ENCODE measurements at places on chromosomes 1 and 21. TPM values are rescaled to one million over a fixed set of nuclear protein-coding genes. Genes with fewer than 3 reads are reported as not detected.
A peak's percentile ranks its signal among the peaks of the same experiment; 100 is the strongest.

- no peak for DNase-seq
These were observed 114.0 kb downstream of the NBPF12 start for GRCh38 chr1:147052143-147052542.

GRCh38 chr1:55586771-55587170, 371.6 kb upstream of the USP24 start:
- DNase-seq = no peak

DNA sequence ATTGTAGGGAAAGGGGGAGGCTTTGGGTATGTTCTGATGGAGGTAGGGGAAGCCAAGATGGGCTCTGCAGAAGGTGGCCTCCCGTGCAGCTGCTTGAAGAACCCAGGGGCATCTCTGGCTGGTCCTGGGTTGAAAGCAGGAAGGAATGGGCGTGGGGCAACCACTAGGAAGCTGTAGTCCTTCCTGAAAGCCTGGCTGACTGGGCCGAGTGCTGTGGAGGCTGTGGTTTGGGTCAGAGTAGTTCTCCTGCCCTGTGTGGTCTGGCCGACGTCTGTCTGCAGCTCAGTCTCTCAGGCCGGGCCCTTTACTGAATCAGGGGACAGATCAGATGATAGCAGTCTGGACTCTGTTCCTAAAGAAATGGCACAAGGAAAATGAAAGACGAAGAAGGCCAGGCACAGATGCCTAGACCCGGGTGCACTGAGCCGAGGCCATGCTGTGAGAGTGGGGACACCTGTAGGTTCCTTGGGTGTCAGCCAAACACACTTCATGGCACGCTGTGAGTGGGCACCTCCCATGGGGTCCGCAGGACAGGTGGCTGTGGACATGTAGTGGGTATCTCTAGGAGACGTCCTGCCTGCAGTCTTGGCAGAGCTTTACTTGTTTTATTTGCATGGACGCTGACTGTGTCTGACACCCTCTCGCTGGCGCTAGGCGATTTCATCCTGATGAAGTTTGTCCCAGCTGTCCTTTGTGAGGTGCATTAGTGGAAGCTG, 87.0 kb downstream of the POFUT2 start:
- DNase-seq = no peak

- no peak for DNase-seq
These were observed 135.4 kb upstream of the ATP1B1 start for GRCh38 chr1:168970926-168971659.

DNA sequence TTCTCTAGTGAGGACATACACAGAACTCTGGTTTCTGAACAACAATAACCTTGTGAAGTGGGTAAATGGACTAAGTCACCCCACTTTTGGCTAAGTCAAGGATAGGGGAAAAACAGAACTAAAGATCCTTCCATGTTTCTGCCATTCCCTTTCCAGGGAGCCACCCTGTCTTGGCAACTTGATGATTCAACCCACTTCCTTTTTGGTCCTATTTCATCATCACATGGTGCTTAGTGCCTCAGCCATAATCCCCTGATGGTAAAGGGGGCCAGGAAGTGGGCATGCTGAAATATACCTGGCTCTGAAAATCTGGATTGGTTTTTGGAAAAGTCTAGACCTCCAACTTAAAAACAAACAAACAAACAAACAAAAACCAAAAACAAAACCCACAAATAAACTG, 206.4 kb upstream of the FOXD3 start:
- no peak for DNase-seq

DNA sequence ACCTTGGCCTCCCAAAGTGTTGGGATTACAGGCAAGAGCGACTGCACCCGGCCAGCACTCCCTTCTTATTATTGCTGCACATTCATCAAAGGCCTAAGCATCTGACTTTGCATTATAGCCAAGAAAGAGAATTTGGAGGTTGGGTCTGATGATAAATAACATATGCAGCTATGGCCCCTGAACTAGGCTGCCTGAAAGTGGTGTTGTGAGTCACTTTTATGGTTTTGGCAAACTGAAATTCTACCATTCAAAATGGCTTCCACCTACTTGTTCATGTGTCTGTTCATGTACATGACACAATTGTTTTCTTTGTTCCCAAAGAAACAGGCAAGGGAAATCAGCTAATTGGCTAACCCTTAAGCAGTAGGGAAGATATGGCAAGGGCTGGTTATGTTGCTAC, 25.0 kb upstream of the UAP1 start:
- DNase-seq = no peak

- no peak for DNase-seq
These were observed 28.8 kb upstream of the TARBP1 start for GRCh38 chr1:234507626-234508387.

- DNase-seq = peak; percentile 62
These were observed 18.0 kb downstream of the CRYBG2 start for GRCh38 chr1:26335774-26336476.

DNA sequence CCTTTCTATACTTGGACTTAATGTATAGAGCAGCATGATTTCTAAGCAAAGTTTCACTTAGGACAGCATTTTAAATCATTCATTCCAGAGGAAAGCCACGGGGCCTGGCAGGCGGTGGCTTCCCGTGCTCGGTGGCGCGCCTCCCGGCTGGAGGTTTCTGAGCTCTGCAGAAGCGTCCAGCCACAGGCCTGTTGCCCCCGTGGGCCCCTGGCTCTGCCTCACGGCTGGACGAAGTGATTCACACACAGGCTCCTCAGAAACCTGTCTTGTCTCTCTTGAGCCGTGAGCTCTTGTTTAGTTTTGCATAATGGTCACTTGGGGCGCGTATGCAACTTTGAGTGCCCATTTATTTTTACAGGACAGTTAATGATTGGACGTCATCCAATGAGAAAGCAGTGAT, 22.1 kb upstream of the DIP2A start:
- DNase-seq = no peak

DNA sequence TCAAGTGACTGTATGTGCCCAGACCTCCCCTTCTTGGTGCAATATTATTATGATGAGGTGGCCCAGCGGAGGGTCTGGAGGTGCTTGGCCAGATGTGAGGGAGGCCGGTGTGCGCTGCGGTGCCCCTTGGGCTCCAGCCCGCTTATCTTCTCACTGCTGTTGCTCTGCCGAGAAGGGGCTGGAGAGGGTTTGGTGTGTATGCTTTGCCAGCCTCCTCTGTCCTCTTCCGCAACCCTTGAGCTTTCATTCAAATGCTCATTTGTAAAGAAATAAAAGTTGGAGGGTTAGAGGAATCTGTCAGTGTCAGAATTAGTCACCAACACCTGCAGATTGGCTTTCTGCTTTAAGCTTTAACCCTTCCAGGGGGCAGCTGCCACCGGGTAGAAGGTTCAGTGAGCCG, 19.7 kb downstream of the RNF220 start:
- DNase-seq = no peak

- DNase-seq = peak; percentile 22
These were observed 33.3 kb downstream of the COQ8A start for GRCh38 chr1:226973371-226973897.

DNA sequence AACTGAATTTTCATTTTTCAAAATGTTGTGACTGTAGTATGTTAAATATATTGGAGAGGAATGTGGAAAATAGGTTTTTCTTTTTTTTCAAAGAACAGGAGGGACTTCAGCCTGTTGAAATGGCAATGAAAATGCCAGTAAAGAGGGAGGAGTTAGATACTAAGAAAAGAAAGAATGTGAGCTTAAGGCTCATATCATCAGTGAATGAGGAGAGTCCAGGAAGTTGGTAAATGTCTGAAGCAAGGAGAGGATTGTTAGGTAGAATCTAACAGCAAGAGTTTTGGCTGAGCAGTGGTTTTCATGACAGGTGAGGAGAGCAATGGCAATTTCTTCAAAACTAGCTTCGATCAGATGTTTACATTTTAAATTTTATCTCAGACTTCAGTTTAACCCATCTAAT, 43.0 kb downstream of the PLA2G4A start:
- no peak for DNase-seq

GRCh38 chr1:59225594-59226316, 71.1 kb upstream of the FGGY start:
- DNase-seq = no peak

GRCh38 chr1:54037476-54037875, 15.5 kb downstream of the TMEM59 start:
- no peak for DNase-seq

Gene TMIGD3
- 4.6 TPM for total RNA-seq

Gene SLC44A3
- 1.3 TPM for total RNA-seq

Gene VHLL
- not detected for total RNA-seq

Gene MAB21L3
- total RNA-seq = not detected
